ENCODE measurements at places on chromosomes 5 and 9.

GRCh38 chr5:55582256-55582655 is 47.5 kb upstream of the PLPP1 start:
- DNase-seq, result no peak

GRCh38 chr5:13348568-13348967 is 595.9 kb downstream of the DNAH5 start:
- DNase-seq, result no peak

GRCh38 chr9:128587453-128587852 is 35.1 kb downstream of the SPTAN1 start:
- DNase-seq, result peak; percentile 59

DNA sequence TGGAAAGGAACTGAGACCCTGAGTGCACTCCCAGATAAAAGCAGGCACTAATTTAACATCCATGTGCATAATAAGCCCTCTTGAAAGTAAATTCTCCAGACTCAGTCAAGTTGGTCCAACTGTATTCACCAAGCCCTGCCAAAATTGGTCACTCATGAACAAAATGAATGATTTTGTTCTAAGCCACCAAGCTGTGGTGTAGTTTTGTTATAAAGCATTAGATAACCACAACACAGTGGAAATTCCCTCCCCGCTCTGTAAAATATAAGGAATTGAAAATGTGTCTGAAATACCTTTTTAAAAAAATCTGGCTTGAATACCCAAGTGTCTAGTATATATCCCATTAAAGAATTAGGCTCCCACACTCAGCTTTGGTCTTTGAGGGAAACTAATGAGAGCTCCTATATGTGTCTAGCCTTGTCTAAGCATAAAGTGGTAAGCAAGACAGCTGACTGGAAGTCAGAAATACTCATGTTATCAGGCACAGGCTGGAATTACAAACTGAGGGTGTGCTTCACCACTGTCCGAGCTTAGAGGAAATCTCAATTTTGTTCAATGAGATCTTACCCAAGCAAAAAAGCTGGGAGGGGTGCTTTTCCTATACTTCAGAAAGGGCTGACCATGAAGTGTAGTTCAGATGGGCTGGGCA is 33.2 kb downstream of the IDNK start:
- DNase-seq, result no peak

GRCh38 chr9:101677861-101678260 is 60.6 kb downstream of the GRIN3A start:
- DNase-seq, result no peak

DNA sequence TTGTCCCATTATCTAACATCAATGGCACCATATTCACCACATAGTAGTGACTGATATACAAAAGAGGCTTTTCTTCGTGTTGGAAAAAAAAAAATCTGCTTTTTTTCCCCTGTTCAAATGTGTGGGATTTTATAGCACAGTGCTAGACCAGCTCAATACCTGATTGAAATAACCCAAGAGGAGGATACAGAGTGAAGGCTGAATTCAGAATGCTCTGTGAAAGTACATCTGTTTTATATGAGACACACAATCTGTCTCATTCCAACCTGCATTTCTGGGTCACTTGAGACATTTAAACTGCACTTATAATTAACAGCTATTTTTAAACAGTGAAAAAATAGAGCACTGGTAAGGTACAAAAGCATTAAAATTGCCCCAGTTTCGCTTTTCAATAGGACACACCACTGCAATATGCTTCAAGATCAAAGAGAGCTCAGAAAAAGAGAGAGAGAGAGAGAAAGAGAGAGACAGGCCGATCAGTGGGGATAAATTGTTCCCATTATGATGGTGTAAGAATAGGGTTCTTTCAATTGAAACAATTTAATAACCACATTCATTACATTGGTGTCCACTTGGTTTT is 179.3 kb downstream of the NR2F1-AS1 start:
- no peak for DNase-seq

DNA sequence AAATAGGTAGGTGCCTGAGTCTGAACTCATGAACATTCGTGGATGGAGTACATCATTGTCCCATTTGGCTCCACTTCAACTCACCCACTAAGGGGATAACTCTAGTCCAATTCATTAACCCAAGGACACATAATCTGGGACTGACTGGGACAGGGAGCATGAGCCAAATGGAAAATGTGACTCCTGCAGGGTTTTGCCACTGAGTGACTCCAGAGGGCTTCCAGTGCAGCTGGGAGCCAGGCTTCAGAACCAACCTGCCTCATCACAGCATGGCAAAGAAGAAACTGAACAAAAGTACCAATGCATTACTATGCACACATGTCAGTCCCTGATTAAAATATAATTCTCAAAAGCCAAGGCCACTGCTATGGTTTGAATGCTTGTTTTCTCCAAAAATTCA is 159.7 kb upstream of the SNX2 start:
- no peak for DNase-seq

DNA sequence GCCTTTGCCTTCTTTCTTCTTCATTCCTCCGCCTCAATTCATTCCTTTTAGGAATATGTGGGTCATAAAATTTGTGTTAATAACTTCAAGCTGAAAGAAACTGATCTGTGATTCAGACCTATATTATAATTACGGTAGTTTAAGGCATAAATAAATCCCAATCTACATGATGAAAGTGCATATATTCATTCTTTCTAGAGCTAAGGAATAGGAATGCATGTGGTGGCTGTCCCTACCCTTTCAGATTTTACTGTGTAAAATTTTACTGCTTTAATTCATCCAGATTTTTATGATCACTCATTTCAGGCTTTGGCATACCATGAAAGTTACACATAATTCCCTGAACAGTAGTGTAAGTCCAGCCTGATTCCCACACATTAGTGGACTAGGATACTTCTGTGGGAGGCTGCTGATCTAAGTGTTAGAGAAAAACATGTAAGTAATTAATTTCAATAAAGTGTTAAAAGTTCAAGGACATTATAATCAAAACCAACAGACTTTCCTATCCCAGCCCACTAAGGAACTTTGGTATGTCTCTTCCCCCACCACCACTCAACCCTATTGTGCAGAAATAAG is 83.1 kb downstream of the HINT1 start:
- DNase-seq, result no peak

DNA sequence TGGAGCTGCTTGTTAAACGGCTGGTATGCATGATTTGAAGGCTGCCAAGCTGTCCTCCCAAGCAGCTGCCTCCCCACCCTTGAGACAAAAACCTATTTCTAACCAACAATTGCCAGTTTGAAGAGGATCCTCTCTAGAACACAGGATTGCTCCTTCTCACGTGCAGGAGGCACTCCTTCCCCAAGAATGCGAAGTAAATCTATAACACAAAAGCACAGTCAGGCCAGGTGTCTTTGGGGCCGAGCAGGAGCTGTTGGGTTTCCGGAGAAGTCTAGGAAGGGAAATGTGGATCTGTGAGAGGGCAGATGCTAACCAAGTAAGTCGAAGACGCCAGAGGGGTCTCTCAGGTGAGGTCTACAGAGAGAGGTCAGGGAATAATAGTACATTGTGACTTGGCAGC is 35.4 kb upstream of the GNPDA1 start:
- DNase-seq, result no peak

DNA sequence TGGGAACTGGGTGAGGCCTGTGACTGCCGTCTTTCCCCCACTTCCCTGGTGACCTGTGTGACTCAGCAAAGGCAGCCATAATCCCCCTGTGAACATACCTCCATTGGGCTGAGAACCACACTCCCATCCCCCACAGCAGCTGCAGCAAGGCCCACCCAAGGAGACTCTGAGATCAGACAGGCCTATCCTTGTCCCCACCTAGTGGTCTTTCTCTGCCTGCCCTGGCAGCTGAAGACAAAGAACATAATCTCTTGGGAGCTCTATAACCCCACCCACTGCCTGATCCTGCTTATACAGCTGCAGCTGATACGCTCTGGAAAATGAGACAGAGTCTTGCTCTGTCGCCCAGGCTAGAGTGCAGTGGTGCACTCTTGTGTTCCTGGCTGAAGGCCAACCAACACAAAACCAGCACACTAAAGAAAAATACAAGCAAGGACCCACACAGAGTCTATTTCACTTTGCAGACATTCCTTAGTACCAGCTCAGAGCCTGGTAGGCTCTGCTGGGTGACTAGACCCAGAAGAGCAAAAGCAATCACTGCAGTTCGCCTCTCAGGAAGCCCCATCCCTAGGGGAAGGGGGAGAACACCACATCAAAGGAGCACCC is 106.7 kb downstream of the MCTP1 start:
- DNase-seq, result no peak

DNA sequence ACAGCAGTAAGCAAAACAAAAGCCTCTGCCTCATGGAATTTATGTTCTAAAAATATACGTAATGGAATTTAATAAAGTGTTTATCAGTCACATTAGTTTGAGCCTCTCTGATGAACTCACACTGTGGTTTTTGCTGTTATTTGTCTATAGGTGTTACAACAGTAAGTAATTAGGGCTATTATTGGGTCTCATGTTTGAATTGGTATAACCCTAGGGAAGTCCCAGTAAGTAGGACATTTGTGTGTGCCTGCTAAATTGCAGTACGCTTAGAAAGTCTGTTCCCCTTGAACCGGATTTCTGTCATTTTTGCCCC is 197.6 kb downstream of the NR3C1 start:
- no peak for DNase-seq

GRCh38 chr5:10703676-10704075 is 57.4 kb downstream of the DAP start:
- DNase-seq, result no peak

DNA sequence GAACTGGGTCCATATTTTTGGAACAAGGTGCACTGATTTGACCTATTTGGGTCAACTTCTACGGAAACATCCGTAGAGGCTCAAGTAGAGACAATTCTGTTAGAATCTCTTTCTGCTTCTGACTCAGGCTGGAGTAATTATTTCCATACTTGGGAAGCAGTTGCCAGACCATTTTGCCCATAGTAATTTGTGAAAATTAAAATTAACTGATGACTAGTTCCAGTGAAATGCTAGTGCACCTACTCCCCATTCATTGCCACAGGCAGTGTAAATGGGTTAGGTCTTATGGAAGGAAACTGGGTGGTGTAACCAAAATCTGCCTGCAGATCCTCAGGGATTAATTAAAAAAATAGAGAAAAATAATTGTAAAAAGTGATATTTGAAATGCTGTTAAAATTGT is 201.1 kb downstream of the TENT4A start:
- DNase-seq, result no peak

- DNase-seq, result no peak
These were observed 13.4 kb downstream of the CEP72 start for GRCh38 chr5:625516-625915.

DNA sequence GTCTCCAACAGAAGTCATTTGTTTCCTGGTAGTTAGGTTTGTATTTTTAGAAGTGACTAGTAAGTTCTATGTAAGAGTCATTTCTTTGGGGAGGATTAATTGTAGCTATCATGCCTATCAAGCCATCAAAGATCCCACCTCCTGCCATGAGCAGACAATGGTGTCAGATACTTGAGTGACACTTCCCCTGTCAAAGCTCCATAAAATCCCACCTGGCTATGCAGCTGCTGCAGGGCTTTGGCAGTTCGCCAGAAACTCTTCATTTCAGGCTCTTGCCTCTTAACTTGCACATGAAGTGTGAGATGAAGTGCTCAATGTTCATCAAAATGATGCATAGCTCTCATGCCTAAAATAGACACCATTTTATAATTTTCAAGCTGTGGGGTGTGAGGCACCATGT is 312.1 kb downstream of the CDH12 start:
- no peak for DNase-seq

- no peak for DNase-seq
These were observed 6.2 kb upstream of the TMEM141 start for GRCh38 chr9:136784997-136785361.

GRCh38 chr9:6557883-6558616 is 87.5 kb downstream of the GLDC start:
- no peak for DNase-seq

DNA sequence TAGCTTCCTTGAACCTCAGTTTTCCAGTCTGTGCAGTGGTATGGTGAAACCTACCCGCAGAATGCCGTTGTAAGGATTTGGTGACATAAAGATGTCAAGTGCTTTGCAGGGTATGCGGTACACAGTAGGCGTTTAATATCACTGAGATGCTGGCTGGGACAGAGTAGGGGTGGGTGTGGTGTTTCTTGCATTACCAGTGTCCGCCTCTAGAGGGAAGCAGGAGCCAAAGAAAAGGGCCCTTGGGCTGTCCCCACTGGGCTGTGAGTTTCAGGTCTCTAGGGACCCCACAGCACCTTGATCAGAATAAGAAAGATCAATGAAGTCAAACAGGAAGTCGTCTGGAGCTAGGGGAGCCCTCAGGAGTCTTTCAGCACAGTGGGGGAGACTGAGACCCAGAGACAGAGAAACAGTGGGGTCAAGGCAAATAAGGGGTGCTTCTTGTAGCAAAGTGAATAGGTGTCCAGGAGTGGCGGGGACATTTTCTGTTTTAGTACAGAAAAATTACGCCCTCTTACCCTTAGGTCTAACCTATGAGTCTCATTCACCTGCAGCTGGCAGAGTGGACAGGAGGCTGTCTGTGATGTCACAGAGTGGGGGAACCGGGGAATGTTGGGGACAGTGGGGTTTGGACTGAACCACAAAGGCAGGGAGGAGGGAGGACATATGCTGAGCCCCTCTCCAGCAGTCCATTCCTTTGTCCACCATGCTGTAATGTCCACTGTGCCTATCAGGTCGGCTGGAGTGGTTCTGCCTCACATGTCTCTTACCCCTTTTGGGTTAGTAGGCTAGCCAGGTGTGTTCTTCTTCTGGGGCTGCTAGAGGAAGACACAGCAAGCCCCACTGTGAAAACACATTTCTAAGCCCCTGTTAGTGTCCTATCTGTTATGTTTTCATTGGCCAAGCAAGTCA is 4.7 kb upstream of the TEX53 start:
- DNase-seq, result peak; percentile 76

DNA sequence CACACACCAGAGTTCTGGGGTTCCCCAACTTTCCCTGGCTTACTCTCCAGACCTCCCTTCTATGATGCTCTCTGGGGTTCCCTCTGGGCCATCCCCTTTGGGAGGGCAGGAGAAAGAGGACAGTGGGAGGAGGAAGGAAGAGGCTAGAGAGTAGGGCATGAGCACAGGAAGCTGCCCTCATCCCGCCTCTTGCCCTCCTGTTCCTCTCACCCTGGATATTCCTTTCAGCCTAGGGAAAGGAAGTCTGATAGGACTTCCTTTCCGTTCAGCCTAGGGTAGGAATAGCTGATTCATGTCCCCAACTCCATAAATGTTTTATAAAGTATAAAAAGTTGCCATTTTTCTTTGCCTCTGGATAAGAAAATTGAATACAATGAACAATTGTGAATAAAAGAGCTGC is 7.4 kb downstream of the MAP1B start:
- no peak for DNase-seq

GRCh38 chr5:174235221-174236011 is 189.9 kb downstream of the NSG2 start:
- DNase-seq, result no peak

Measured in activated T-cell treated with anti-CD3 and anti-CD28 coated beads, Interleukin-2, amount 50 U/mL, for 72 hours (primary cell).